ENCODE measurements at places on chromosomes 6 and 20. TPM values are rescaled to one million over a fixed set of nuclear protein-coding genes. Genes with fewer than 3 reads are reported as not detected.

DNA sequence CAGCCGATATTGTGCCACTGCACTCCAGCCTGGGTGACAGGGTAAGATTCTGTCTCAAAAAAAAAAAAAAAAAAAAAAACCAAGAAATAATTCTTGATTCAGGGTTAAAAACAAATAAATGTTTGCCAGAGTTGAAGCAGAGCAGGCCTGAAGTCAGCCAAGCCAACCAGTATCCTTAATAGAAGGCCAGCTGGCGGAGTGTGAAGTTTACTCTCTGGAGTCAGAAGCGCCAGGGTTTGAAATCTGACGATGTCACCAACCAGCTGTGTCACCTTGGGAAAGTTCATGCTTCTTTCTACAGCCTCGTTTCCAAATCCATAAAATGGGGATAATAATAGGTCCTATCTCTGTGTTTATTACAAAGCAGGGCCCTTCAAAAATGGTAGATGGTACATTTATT lies 73.0 kb upstream of the ENPP5 start:
- no peak for DNase-seq

Gene GSTA2
- not detected for total RNA-seq

Gene PCED1A
- total RNA-seq = 38.2 TPM

DNA sequence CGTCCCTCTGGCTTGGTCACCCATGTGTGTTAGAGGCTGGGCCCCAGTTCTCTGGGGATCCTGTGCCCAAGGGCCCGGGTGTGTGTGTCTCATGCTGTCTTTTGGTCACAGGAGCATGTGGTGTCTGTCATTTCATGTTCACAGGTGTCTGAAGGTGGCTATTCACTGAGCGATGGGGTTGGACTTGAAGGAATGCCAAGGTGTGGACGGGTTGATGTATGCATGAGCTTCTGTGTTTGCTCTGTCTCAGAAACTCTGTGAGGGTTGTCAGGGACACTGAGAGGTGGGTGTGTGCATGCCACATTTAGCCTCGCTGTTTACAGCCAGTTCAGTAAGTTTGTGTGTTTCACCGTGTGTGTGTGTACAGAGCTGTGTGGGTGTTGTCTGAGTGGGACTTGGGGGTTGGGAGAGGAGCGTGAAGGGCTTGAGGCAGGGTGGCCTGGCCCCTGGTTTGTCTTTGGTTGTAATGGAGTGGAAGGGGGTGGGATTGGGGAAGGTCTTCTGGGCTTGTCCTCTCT lies 1.2 kb downstream of the DDR1 start:
- peak; percentile 59 for DNase-seq

DNA sequence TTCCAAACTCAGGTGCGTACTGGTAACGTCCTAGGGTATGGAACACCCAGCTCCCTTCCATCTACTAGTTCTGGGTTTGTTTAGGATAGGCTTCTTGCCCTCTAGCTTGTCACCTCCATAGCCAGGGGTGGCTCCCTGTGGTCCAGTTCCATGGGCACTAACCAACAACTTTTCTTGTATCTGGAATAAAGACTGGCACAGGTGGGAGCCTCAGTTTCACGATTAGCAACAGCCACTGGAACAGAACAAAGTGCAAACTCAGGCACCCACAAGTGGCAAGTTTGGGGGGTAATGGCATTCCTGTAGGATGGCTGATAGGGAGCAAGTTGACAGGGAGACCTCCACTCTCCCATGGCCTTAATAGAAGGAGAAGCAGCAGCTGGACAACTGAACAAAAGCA lies 5.6 kb upstream of the APMAP start:
- no peak for DNase-seq

GRCh38 chr6:132664309-132665034 lies 5.5 kb upstream of the TAAR1 start:
- no peak for DNase-seq

Gene COL9A1
- total RNA-seq = not detected

Gene HCK
- 156 TPM for total RNA-seq

DNA sequence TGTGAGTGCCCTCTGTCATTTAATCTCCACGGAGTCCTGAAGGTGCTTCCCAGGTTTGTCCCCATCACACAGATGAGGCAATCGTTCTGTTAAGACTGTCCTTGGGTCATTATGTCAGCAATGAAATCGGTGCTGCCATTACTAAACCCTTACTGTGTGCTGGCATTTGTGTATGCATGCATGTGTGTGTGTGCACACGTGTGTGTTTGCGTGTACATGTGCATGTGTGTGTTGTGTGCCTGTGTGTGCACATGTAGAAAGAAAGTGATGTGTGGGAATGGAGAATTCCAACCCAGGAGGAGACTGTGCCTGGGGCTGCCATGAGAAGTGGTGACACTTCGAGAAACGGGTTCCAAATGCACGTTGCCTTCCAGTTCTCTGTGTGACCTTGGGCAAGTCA lies 110.3 kb downstream of the CDH26 start:
- DNase-seq = no peak

Gene KCNK16
- total RNA-seq = not detected

GRCh38 chr20:63224412-63225081 lies 8.6 kb upstream of the YTHDF1 start:
- no peak for DNase-seq

DNA sequence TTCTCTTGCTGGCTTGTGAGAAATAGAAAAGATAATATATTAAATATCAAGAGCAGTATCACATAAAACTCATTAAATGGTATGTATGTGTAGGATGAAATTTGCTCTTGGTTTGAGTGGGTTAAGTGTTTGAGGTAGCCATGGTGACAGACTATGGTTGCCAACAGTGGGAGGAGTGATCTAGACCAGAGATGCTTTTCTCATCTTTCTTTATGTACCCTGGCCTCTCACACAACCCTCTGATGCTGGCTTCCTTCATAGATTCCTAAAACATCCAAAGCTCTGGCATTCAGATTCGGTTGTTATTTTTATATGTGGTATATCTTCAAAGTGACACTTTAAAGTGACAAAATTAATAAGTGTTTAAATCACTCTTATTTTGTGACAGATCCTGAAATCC lies 9.0 kb upstream of the MLIP start:
- no peak for DNase-seq

DNA sequence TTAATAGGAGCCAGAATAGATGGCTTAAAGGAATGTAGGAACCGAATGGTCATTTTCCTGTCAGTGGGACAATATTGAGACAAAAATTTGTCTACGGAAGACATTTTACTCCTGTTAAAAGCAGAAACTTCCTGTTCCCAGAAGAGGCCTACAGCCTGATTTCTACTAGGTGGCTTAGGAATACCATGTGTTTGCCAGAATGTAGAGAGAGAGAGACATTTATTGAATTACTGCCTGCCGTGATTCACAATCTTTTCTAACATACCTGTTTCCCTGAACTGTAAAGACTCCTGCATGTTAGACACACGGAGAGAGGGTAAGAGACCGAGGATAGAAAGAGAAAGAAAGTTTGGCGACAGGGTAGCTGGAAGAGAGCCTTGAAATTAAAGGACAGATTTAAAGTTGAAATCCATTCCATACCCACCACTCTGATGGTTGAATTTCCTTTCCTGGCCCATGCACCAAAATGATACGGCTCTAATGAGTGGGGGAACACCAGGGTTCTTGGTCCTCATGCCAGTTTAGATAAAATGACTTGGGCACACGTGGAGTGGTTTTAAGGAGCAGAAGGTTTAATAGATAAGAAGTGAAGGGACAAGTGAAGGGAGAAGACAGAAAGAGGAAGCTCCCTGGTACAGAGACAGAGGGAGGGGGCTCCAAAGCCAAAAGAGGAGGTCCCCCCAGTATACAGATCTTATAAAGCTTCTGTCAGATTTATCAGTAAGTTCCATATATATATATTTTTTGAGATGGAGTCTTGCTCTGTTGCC lies 22.5 kb downstream of the NCOA3 start:
- DNase-seq = no peak

GRCh38 chr6:163526346-163526745 lies 111.8 kb downstream of the QKI start:
- no peak for DNase-seq

Gene TMEM170B
- 6.7 TPM for total RNA-seq

DNA sequence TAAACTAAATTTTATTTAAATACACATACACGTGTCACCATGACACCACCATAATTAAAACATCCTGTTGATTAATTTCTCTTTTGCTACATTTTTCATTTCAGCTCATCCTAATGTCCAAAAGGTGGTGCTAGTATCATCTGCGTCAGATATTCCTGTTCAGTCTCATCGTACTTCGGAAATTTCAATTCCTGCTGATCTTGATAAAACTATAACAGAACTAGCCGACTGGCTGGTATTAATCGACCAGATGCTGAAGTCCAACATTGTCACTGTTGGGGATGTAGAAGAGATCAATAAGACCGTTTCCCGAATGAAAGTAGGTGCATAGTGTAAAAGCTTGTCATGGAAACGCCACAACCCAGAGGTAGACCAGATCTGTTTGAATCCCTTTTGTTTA lies 263.4 kb downstream of the UTRN start:
- DNase-seq = no peak

Gene SNX5
- total RNA-seq = 261 TPM

DNA sequence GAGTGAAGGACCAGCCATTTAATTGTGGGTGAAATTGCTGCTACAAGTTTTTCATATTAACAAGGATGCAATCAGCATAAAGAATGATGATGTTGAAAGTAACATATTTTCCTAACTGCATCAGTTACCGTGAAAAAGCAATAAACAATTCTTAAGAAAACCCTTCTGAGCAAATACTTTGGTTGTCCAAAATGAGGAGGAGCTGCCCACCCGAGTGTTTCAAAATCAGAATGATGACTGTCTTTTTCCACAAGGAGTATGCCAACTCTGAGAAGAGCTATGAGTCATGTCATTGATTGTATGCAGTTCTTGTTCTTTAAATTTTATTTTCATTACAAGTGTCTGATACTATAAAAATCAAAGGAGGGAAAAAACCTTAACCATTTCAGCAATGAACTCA lies 470.5 kb downstream of the COL12A1 start:
- no peak for DNase-seq

DNA sequence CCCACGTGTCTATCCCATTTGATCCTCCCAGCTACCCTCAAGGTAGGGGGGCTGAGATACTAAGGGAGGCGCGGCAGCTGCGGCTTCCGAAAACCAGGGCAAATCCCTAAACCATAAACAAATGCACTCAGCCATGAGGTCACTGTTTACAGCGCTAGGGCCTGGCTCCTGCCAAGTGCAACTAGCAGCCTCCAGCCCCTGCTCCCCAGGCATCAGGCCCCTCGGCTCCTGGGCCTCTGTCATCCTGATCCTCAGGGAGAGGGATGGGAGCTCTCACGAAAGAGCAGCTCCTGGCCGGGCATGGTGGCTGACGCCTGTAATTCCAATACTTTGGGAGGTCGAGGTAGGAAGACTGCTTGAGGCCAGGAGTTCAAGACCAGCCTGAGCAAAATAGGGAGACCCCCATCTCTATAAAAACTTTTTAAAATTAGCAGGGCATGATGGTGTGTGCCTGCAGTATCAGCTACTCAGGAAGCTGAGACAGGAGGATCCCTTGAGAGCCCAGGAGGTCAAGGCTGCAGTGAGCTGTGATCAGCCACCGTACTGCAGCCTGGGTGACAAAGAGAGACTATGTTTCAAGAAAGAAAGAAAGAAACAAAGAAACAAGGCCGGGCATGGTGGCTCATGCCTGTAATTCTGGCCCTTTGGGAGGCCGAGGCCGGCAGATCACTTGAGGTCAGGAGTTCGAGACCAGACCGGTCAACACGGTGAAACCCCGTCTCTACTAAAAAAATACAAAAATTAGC lies 42.5 kb upstream of the TLDC2 start:
- DNase-seq = no peak

Gene LY6G5C
- total RNA-seq = 7.9 TPM

- DNase-seq = no peak
These were observed 43.6 kb downstream of the RIOK1 start for GRCh38 chr6:7433121-7433617.

Gene SHLD1
- 10.2 TPM for total RNA-seq

DNA sequence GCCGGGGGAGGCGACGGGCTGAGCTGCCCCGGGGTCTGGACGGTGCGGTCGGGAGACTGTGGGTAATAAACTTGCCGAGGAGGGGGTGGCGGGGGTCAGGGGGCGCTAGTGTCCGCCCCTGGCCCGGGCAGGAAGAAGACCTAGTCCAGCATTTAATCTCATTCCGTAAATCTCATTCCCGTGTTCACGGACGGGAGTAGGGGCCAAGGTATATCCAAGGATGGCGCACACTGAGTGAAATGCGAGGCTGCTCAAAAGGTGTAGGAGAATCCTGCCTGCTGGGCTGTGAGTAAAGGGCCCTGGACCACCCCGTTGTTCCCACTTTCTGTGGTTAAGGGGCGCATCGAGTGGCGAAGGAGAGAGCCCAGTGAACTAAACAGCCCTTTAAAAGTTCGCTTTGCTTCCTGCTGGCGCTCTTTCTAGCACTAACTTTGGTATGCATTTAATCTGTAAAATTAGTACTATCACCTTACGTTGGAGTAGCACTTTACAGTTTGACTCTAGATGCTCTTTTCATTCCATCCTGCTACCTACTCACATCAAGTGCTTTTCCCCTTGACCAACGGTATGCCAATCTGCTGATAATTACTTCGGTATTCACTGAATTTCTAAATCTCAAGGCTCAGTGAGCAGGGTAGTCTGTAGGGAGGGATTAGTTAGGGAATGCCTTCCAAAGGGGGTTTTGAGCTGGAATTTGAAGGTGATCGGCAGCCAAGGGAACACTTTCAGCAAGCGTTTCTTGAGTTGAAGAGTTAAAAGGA lies 730 bp downstream of the PARD6B start:
- DNase-seq = no peak

- no peak for DNase-seq
These were observed 38.1 kb downstream of the IRF4 start for GRCh38 chr6:429515-430121.

Gene UNC93A
- not detected for total RNA-seq

GRCh38 chr20:57919049-57919448 lies 209.2 kb upstream of the PMEPA1 start:
- no peak for DNase-seq

DNA sequence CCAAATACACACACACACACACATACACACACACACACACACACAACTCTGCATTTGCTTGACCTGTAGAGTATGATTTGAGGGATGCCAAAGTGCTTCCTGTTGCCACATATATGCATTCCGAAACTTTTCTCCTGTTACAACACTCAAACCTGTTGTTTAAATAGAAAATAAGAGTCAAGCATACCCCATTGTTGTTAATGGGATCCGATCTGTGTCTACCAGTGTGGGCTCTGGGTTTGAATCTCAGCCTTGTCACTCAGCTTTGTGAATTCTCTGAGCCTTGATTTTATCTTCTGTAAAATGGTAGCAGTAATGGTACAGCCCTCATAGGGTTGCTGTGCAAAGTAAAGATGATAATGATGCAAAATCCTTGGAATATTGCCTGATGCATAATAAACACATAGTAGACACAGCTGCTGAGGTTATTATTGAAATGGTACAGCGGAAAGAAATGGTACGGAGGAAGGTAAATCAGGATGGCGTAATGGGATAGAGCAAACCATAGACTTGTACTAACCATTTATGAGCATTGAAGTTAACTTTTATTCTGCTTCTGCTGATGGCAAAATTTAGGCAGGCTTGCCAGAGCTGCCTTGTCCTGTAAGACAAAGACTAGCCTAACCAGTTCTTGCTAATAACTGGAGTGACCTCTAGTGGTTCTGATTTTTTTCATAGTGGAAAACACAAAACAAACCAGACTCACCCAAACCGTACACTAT lies 113.5 kb upstream of the PHACTR1 start:
- DNase-seq = no peak
